ENCODE measurements at places on chromosomes 12 and 14.

DNA sequence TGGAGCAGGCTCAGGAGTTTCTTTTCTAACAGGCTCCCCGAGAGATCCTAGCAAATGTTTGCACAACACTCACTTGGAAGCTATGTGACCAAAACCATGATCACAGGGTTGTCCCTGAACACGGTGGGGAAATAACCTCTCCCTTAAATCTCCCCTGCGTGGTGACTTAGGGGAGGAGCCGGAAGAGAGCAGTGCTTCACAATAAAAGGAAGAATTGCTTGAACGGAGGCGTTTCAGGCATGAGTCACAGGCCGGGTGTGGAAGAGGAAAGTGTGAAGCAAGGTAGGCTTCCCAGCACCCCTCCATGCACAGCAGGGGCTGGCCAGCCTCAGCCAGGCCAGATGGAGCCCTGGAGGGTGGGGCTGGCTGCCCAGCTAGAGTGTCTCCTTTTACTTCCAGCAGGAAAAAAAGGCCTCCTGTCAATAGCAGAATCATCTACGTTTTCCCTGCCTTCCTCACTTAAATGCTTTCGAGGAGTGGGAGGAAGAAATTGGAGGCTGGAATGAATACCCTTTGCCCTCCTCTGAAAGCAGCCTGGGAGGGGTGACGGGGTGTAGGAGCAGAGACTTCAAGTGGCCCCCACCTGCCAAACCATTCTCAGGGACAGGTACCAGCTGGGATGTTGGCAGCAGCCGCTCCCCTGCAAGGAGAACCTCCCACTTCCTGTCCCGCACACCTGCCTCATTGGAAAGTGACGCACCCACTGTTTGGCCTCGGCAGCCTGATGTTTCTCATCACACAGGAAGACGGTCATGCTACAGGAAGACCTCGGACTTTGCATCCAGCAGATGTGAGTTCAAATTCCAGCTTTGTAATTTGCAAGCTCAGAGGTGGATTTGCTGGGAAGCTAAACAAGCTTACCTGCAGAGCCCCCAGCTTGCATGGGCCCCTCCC lies 30.1 kb upstream of the PPP2R5C start:
- DNase-seq = no peak

- DNase-seq = no peak
Observed at GRCh38 chr12:14902465-14902864, 16.8 kb upstream of the MGP start.

DNA sequence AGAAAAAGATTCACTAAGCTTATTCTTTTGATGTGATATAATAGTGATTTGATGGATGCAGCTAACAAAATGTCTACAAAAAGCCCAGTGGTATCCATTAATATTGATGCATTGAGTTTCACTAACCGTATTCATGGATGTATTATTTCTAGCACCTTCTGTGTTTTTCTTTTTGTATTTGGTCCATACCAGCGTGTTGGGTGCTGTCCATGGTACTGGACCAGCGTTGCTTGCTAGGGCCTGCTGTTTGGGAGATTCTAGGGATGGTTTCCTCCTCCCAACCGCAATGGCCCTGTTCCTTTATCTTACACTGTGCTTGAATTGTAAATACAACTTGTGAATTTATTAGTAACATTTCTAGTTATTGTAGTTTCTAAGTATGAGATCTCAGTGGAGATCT lies 31.7 kb downstream of the ANO4 start:
- DNase-seq = no peak

DNA sequence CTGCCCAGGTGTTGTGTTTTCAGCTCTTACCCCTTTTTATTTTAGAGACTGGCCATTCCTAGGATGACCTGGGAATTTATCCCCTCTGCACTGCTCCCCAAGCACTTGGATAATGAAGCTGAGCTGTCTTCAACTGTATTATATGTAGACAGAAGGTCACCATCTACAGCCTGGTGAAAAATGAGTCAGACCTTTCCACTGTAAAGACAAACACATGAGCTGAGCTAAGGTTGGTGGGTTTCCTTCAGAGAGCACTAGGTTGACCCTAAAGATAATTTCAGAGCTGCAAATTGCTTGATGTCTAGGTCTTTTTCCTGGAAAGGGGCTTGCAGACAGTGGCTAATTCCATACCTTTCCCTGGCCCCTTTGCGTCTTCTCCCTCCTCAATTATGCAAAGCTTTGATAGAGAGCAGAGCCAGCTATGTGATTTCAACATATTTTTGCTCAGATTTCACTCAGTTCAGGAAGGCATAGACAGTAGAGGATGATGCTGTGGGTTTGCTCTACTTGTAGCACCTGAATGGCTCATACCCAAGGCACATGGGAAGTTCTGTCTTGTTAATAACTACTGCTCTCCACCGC lies 9.2 kb upstream of the IKZF4 start:
- no peak for DNase-seq

DNA sequence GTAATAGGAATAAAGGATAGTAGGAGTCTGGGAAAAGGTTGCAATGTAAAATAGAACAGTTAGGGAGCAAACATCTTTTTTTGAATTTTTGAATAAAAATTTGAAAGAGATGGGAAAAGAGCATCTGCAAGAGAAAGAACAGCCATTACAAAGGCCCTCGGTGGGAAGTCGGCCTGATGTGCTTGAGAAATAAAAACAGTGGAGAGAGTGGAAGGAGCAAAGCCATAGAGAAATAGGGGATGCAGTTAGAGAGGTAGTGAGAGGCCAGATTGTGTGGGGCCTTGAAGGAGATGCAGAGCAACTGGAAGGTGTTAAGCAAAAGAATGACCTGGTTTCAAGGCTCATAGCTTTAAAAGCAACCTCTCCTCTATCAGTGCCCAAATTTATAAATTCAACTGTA lies 409.8 kb downstream of the RERGL start:
- no peak for DNase-seq

DNA sequence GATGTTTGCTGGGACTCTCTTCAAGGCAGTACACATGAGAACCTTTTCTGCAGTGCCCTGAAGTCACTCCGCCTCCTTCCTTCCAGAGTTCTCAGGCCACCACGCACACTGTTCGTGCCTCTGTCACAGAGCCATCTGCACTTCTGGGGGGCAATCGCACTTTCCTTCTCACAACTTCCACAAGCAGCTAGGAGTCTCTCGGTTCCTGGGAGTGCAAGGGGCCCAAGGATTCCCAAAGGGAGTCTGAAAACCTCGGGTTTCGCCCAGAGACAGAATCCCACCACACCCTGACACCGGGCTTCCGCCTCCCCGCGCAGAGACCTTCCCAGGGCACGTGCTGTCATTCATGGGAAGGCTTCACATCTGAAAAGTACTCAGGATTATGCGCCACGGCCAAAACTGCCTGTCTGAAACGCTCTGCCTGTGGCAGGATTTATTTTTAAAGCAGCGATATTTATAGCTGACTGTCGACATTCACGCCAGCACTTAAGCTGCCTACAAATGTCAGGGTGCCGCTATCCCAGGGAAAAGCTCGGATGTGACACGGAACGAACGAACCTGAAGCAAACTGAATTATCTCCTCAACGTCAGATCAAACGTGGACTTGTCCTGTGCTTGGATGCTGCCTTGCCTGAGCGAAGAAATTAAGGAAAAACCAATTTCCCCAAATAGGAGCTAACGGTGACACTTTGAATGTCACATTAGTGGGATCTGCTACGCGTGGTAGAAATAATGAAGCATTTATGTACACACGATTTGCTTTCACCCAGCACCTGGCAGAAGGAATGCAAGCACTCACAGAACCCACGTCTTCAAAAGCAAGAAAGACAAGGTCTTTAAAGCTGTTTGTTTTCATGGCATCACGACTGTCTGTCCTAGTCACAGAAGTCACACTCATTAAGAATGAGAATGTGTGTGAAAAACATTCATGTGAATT lies 154.0 kb downstream of the PIWIL1 start:
- DNase-seq = peak; percentile 45

- DNase-seq = no peak
Observed at GRCh38 chr14:40113671-40114070, 681.4 kb upstream of the FBXO33 start.

DNA sequence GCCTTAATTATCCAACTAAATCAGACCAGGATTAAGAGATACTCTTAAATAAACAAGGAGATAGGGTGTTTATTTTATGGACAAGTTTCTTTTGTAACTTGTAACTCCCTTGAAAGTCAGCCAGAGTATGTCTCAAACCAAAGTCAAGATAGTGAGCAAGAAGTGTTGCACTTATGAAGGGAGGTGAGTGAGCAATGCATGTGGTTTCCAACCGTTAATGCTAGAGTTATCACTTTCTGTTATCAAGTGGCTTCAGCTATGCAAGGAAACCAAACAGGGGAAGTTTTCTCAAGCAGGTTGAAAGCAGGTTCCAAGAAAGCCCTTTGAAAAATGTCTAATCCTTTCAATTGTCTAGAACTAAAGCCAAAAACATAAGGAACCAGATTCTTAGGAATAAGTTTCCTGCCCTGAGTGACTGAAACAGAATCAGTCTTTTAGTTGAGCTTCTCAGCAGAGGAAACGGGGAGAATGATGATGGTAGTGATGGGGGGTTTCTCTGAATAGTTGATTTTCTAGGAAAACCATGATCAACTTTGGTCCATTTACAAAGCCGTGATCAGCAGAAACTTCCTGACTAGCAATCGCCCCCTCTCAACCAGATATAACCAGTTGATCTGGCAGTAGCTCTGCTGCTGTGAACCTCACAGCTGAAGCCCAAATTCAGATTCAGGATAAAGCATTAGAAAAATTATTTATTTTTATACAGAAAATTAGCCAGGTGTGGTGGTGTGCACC lies 128.4 kb downstream of the DAD1 start:
- DNase-seq = no peak

DNA sequence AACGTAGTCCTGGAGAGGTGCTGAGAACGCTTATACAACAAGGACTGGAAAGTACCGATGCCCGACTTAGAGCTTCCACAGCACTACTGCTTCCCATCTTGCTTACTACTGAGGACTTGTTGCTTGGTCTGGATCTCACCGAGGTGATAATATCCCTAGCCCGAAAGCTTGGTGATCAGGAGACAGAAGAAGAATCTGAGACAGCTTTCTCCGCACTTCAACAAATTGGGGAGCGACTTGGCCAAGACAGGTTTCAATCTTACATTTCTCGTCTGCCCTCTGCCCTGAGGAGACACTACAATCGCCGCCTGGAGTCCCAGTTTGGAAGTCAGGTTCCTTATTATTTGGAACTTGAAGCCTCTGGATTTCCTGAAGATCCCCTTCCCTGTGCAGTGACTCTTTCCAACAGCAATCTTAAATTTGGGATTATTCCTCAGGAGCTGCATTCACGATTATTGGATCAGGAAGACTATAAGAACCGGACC lies 1.1 kb downstream of the TOGARAM1 start:
- peak; percentile 51 for DNase-seq

GRCh38 chr12:27969624-27970400 lies 2.7 kb downstream of the PTHLH start:
- peak; percentile 69 for DNase-seq

- no peak for DNase-seq
Observed at GRCh38 chr12:105978686-105979085, 160.1 kb downstream of the NUAK1 start.

DNA sequence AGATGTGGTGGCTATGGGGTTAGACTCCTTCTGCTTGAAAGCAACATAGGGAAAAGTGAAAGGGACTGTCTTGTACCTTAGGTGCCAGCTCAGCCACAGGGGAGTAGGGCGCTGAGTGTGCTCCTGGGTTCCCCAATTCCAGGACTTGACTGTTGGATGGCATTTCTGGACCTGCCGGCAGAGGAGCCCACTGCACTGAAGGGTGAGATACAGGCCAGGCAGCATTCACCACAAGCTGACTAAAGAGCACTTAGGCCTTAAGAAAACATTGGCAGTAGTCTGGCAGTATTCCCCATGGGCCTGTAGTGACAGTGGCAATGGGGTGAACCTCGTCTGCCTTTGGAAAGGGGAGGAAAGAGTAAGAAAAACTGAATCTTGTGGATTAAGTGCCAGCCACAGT lies 67.1 kb upstream of the TMTC2 start:
- no peak for DNase-seq

- no peak for DNase-seq
Observed at GRCh38 chr12:13695781-13696180, 285.6 kb downstream of the GRIN2B start.

- DNase-seq = peak; percentile 14
Observed at GRCh38 chr14:100004392-100004791, 60.8 kb upstream of the EVL start.

DNA sequence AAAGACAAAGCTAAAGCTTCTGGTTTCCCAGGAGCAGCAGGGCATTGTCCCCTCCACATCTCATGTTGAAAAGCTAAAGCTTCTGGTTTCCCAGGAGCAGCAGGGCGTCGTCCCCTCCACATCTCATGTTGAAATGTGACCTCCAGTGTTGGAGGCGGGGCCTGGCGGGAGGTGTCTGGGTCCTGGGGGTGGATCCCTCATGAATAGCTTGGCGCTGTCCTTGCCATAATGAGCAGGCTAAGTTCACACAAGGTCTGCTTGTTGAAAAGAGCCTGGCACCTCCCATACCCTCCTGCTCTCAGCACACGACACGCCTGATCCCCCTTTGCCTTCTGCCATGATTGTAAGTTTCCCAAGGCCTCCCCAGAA lies 123.7 kb downstream of the PIWIL1 start:
- DNase-seq = peak; percentile 5

- no peak for DNase-seq
Observed at GRCh38 chr12:69396041-69396440, 36.5 kb downstream of the YEATS4 start.

- no peak for DNase-seq
Observed at GRCh38 chr12:104360983-104361707, 57.6 kb downstream of the EID3 start.

DNA sequence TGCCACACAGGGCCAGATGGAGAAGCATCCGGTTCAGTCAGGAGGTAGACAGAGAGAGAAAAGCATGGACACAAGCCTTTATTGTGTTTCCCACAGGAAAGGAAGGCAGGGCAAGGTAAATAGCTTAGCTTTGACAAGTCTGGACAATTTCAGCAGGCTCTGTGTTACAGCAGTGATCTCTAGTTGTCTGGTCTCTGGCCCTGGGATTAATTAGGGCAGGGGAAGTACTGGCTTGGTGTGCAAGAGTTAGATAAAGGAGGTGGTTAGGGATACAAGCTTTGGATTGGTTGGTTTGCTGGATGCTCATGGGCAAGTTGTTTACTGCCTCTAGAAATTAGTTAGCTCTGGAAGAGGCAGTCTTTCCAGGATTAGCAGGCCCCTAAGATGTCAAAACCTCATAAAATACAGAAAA lies 15.1 kb upstream of the NGDN start:
- DNase-seq = peak; percentile 75

DNA sequence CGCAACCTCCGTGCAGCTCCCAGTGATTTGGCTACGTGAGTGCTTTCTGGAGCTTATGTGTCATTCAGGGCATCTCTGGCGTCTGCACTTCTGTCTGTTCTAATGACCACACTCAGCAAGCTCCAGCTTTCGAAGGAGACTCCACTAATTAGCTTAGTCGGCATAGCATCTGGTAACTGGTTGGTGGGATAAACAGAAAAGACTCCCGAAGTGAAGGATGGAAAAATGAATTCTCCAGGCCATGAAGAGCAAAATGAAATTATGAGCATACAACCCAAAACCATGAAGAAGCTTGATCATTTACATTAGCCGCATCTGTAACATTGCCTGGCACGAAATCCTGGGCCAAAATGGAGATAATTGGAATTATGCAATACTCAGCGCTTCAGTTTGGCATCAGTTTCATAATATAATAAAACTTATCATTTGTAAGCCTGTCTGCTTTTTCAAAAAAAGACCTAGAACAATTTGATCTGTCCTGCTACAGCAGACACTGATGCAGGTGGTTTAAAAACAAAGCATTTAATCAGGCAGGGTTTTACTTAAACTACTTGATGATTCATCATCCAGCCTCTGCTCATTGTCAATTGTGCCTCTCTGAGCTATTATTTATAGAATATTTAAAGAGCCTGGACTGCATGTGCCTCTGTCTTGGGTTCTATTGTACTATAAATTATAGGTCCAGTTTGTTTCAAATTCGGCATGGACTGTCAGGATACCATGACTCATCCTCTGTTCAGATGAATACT lies 87.4 kb downstream of the SYT1 start:
- peak; percentile 98 for DNase-seq
